NCI-H510A (cell line): ENCODE measurements at places on chromosomes 5 and 9.

DNA sequence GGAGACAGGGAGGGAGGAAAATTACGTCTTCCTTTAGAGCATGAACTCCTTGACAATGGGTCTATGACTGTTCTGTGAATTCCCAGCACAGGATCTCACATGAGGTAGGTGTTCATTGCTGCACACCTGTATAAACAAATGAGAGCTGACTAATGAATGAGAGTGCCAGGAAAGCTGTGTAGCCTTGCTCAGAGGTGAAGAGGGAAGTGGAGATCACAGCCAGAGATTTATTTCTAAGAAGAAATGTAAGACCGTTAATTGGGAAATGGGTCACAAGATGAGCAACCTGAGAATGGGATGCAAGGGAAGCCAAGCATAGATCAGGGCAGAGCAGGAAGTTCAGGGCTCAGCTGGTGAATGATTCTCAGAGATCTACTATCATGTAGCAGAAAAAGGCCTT, 295.1 kb downstream of the CDK5RAP2 start:
- DNase-seq, result no peak

DNA sequence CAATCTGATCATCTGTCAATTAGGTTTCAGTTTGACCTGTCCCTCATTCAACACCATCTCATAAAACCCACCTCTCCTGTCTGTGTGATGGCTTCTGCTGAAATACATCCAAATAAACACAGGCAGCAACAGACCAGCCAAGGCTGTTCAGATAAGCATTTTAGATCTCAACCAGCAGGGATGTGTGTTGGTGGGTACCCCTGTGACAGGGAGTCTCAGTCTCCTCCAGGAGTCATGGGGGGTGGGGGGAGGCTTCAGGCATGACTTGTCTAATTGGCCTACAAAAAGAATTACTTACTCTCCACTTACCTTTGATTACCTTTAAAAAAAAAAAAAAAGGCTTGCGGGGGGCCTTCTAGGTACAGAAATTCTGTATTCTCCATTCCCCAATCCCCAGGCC, 65.9 kb downstream of the ROR2 start:
- no peak for DNase-seq

- no peak for DNase-seq
These were observed 59.4 kb upstream of the NEK6 start for GRCh38 chr9:124198331-124198730.

DNA sequence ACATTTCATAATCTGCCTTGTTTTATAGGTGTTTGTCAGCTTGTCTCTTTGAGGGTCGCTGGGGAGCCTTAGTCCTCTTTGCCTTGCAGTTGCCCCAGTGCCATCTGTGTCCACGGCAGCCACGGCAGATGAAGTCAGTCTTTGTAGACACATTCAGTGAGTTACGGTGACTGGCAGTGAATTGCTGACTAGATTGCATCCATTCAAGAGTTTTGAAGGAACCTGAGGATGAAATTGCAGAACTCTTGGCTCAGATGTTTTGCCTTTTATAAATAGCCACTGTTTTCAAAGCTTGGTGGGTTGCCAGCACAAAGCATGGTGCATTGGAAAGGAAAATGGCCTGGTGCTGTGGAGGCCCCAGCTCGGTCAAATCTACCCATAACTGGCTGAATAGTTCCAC, 125.6 kb downstream of the TRIO start:
- DNase-seq, result no peak

GRCh38 chr5:10731913-10732312, 29.1 kb downstream of the DAP start:
- no peak for DNase-seq

DNA sequence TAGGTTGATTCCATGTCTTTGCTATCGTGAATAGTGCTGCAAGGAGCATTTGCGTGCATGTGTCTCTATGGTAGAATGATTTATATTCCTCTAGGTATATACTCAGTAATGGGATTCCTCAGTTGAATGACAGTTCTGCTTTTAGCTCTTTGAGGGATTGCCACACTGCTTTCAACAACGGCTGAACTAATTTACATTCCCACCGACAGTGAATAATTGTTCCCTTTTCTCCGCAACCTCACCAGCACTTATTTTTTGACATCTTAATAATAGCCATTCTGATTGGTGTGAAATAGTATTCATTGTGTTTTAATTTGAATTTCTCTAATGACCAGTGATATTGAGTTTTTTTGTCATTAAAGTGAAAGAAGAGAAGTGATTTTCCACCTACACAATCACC, 18.5 kb downstream of the IFNA5 start:
- no peak for DNase-seq

DNA sequence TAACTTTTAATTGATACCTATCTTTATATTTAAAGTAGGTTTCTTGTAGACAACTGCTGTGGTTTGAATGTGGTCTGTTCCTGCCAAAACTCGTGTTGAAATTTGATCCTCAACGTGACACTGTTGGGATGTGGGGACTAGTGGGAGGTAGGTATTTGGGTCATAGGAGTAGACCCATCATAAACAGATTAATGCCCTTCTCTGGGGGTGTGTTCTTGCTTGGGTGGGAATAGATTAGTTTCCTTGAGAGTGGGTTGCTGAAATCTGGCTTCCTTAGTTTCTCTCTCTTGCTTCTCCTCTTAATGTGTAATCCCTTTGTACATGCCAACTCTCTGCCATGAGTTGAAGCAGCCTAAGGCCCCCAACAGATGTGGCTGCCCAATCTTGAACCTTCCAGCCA, 34.6 kb upstream of the IPPK start:
- no peak for DNase-seq

GRCh38 chr5:137146402-137146890, 352.7 kb downstream of the SPOCK1 start:
- no peak for DNase-seq

GRCh38 chr5:74617202-74617601, 23.3 kb downstream of the ENC1 start:
- no peak for DNase-seq

GRCh38 chr9:69145144-69145715, 28.8 kb upstream of the TJP2 start:
- no peak for DNase-seq

- DNase-seq, result no peak
These were observed 181.7 kb upstream of the S1PR3 start for GRCh38 chr9:88809355-88810161.

DNA sequence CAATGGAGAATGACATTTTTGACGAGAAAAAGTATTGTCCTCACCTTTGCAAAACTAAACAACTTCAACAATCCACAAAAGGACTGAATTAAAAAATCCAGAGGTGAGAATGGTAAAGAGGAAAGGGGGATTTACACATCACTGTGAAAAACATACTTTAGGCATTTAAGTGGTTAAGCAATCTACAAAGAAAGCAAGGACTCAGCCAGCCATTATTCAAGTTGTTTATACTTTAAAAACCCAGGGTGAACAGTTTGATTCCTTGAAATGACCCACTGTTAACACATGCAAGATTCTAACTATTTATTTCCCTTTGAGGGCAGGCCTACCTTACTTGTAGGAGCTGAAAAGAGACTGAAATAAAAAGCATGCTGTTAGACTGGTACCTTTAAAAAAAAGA, 29.3 kb downstream of the TUT7 start:
- no peak for DNase-seq

DNA sequence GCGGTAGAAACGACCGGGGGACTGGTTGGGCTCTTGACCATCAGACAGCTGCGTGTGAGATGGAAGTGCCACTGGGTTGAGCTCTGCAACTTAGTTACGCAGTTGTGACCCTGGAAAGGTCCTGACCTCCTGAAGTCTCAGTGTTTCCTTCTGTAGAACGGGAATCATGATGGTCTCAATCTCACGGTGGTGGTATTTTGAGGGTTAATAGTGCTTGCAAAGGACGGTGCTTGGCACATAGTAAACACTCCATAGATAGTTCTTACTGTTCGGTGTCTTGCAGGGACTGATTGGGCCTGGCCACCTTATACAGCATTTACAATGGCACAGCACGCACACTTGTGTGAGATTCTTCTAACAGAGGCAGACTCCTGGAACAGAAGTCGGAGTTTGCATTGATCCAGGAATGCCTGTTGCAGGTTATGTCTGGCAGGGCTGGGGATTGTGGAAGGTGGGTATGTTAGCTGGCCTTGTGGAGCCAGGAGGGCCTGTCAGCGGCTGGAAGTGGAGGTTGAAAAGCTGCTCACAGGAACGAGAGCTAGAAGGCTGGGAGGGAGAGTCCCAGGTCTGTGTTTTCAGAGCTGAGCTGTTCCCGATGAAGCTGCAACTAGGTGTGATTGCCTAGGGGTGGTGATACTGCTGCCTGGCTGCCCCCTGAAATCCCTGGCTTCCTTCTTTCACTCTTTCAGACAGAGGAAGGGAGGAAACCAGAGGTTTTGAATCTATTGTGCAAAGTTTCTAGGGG, 962 bp upstream of the TXN start:
- DNase-seq, result no peak

DNA sequence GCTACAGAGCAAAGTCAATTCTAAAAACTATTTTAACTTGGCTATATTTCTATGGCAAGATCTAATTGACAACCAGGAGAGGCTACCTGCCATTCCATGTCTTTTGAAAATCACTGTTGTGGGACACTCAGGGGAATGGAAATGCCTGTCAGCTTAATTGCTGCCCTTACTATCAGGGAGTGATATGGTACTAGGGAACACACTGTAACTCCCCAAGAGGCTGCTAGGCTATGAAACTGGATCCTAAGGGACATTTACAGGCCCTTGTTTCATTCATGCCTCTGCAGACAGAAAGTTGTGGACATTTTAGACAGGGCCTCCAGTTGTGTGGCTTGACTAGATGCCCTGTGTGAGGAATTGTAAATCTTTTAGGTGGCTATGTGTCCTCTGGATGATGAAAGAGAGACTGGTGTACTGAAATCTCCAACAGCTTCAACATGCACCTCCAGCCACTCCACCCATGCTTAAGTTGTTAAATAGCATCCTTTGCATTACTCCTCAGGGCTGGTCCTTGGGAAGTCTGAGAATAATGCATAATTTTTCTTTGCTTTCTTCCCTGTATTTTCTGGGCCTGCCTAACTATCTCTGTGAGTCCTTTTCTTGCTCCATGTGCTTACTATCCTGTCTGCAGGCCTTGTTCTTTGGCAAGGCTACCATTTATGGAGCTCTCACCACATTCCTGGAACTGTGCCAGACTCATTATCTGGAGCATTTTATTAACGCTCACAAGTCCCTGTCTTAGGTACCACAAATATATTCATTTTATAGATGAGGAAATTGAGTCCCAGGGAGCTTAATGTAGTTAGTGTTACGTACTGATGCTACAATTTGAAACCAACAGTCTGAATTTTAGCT, 3.2 kb downstream of the MROH2B start:
- DNase-seq, result no peak

- DNase-seq, result no peak
These were observed 425.9 kb upstream of the MPDZ start for GRCh38 chr9:13705373-13705772.

DNA sequence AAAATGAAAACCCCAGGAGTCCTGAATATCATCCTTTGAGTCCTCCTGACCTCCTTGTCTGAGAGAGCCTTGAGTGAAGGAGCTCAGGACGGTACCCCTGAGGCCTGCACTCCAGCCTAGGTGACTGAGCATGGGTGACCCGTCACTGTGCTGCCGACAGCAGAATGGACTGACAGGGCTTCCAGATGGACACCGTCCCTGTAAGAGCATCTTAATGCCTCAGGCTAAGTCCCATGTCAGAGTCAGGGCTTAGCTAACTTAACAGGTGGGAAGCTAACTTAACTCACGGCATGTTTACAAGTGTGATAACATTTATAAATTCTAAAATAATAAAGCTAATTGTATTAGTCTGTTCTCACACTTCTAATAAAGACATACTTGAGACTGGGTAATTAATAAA, 68.3 kb downstream of the IL6ST start:
- DNase-seq, result no peak
